ENCODE measurements at places on chromosomes 2 and 18. TPM values are rescaled to one million over a fixed set of nuclear protein-coding genes. Genes with fewer than 3 reads are reported as not detected.

FSHR gene
- not detected for total RNA-seq

CNNM3 gene
- total RNA-seq, result 2.2 TPM

DNA sequence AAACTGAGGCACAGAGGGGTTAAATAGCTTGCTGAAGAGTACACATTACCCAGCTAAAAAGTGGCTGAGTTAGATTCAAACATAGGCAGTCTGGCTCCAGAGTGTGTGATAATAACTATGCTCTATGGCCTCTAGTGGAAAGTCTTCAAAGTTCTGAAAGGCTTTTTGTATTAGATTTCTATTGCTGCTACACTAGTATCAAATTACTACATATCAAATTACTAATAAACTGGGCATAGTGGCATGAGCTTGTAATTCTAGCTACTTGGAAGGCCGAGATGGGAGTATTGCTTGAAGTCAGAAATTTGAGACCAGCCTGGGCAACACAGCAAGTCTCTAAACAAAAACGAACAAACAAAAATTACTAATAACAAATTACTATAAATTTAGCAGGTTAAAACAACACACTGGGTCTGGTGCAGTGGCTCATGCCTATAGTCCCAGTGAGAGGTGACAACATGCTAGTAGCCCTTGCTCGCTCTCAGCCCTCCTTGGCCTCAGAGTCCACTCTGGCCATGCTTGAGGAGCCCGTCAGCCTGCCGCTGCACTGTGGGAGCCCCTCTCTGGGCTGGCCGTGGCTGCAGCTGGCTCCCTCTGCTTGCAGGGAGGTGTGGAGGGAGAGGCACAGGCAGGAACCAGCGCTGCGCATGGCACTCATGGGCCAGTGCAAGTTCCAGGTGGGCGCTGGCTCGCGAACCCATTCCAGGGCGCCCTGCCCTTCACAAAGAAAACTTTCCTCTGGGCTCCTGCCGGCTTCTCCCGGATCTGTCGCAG lies 38.2 kb upstream of the TWSG1 start:
- DNase-seq, result peak; percentile 18

GRCh38 chr18:33745151-33745795 lies 167.3 kb downstream of the ASXL3 start:
- no peak for DNase-seq

- no peak for DNase-seq
Observed at GRCh38 chr2:40592218-40592617, 140.3 kb upstream of the SLC8A1 start.

- no peak for DNase-seq
Observed at GRCh38 chr2:105732101-105732500, 12.6 kb upstream of the NCK2 start.

- no peak for DNase-seq
Observed at GRCh38 chr18:69490072-69490471, 89.4 kb downstream of the DOK6 start.

GRCh38 chr2:169664600-169664977 lies 29.6 kb downstream of the CFAP210 start:
- peak; percentile 15 for DNase-seq

DNA sequence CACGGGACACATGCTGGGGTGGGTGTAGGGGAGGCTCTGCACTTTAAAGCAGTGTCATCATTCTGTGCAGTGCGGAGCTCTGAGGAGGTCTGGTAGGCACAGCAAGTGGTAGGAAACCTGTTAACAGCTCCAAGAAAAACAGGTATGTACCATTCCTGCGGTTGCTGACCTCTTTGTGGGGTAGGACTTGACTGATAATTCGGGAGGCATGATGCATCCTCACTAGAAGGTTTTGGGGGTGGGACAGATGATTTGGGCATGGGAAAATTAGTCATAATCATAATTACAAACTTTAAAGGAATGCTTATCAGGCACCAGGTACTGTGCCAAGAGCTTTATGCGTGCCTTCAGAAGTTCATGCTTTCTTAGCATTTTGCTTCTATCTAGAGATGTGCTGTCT lies 9.7 kb downstream of the DOK1 start:
- DNase-seq, result peak; percentile 61

- no peak for DNase-seq
Observed at GRCh38 chr2:188766471-188766856, 207.7 kb upstream of the COL3A1 start.

DNA sequence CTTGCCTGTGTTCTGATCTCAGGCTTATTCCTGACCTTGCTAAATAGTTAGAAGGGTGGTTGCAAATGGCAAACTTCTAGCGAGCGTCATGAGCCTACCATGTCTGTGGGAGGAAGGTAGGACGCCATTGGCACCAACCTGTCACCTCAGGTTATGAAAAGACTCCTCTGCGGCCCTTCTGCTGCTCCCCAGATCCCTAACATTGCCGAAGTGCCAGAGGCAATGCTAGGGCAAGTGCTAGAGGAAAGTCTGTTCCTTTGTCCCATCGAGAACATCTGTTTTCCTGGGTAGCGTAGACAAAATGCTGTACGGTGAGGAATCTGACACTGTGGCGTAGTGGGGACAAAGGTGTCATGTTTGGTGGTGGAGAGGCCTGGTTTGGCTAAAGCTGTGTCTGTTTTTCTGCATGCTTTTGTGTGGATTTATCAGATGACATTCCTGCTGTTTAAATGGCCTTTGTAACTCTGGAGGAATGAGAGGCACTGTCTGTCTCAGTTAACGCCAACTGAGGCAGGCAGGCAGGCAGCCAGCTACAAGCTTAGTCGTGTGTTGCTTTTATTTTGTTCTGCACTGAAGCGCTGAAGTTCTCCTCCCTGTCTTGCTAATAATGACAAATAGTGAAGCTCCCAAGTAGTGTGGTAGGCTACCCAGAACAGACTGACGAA lies 94.1 kb downstream of the PRPF40A start:
- DNase-seq, result no peak
